ENCODE measurements at places on chromosomes 1 and 21. TPM values are rescaled to one million over a fixed set of nuclear protein-coding genes. Genes with fewer than 3 reads are reported as not detected.

GRCh38 chr1:115877511-115877910, 36.6 kb upstream of the NHLH2 start:
- no peak for DNase-seq

DNA sequence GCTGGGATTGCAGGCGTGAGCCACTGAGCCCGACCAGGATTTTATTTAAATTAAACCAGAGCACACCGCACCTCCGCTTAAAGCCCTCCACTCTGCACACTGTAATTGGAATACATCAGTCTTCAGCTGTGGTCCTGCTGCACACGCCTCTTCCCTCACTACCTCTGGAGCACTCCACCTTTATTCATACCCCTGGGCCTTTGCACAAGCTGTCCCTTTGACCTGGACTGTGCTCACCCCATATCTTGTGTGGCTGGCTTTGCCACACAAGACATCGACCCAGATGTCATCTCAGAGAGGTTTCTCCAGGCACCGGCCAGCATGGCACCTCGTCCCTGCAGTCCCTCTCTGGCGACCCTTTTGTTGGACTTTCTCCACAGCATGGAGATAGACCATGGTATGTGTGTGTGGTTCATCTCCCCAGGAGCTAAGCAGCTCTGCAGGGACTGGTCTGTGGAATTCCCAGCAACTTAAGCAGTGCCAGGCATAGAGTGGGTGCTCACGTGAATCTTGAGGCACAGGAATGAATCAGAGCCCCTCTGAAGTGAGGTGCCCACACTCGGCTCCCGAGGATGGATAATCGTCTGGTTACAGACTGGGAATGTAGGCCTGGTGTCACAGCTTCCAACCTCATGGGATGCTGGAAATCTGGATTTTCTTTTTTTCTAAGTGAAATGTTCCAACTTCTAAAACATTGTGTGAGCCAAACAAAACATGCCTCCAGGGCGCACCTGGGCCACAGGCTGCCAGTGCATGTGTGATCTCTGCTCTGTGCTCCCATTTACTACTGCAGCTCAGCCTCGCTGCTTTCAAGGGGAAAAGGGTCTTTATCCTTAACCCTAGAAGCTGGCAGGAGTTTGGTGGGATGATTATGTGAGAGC, 61.9 kb downstream of the EVA1C start:
- peak; percentile 25 for DNase-seq

- DNase-seq, result peak; percentile 68
These were observed 18.8 kb downstream of the KYAT3 start for GRCh38 chr1:88973520-88974137.

GRCh38 chr1:60978421-60979357, 103.7 kb upstream of the NFIA start:
- peak; percentile 67 for DNase-seq

GRCh38 chr1:161117759-161118581, at the start of the genes NIT1 and PFDN2:
Gene NIT1, plus strand, starts transcription at chr1:161118105. Its CDS starts 72 bp downstream, at chr1:161118177.
Gene PFDN2, minus strand, starts transcription at chr1:161118037. Its CDS starts 11 bp downstream, at chr1:161118026.
- peak; percentile 87 for DNase-seq

- peak; percentile 47 for DNase-seq
These were observed 9.3 kb downstream of the AHCYL1 start for GRCh38 chr1:109993885-109994284.

GRCh38 chr1:210565306-210565705, 236.6 kb downstream of the HHAT start:
- DNase-seq, result no peak

DNA sequence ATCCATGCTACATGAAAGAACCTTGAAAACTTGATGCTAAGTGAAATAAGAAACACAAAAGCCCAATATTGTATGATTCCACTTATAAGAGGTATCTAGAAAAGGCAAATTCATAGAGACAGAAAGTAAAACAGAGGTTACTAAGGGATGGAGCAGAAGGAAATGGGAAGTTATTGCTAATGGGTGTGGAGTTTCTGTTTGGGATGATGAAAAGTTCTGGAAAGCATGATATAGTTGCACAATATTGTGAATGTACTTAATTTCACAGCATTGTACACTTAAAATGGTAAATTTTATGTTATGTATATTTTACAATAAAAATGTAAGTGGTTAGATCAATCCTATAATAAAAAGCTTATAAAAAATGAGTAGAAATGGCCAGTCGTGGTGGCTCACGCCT, 1.6 kb upstream of the NECAP2 start:
- DNase-seq, result no peak

DNA sequence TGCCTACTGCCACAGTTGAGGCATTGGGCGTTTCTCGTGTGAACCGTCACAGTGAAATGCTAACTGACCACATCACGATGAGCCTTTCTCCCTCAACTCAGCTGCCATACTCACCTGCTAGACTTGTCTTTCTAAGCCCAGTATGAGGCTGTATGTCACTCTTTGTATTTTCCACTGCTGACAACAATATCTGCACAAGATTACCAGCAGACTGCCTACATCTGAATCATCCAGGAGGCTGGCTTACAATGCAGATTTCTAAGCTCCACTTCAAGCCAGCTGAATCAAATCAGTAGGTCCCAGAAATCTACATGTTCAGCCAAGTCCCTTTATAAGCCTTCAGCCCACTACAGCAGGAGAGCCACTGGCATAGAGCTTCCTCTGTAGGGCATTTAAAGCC, 355.0 kb upstream of the DUSP10 start:
- DNase-seq, result peak; percentile 43

DNA sequence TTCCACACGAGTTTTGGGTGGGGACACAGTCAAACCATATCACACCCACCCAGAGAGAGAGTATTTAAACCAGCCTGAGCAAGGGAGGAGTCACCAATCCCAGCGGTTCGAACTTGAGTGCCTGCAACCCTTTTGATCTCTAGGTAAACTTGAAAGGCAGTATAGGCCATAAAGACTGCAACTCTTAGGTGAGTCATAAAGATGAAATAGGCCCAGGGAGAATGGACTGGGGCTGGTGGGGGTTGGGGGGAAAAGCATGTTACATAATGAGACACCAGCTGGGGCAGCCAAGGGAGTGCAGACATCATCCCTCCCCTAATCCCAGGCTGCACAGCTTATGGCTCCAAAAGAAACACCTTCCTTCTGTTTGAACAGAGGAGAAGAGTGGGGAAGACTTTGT, 99.8 kb upstream of the LHX8 start:
- DNase-seq, result no peak

- DNase-seq, result peak; percentile 84
These were observed 361.1 kb downstream of the TGFB2 start for GRCh38 chr1:218705911-218706893.

- no peak for DNase-seq
These were observed 73.4 kb downstream of the UCK2 start for GRCh38 chr1:165900576-165901380.

DNA sequence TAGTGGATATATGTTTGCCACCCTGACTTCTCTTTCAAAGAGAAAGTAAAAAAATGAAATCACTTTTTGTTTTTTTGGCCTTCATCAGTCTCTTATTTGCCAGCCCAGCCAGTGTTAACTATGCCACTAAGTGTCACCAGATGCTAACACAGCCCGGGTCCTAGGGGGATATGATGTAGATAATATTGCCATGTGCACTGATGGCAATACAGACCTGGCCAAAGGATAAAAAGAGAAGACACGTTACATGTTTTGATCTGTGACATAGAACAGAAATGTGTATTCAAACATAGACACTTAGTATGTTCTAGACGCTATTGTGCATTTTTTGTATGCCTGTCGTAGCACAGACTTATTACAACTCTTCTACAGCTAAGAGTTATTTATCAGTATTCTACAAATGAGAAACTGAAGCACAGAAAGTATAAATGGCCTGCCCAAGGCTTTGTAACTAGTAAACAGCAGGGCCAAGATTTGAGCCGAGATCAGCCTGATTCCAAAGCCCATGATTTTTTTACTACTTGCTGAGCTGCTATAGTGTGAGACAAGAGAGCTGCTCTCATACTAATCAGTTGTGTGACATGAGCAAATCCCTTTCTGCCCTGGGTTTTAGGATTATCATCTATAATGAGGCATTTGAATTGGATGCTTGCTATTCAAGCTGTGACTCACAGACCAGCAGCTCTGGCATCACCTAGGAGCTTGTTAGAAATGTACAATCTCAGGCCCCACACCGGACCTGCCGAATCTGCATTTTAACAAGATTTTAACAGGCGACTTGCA, 6.3 kb downstream of the LRRC53 start:
- DNase-seq, result no peak

- no peak for DNase-seq
These were observed 161.6 kb upstream of the VAMP3 start for GRCh38 chr1:7609311-7609994.

DNA sequence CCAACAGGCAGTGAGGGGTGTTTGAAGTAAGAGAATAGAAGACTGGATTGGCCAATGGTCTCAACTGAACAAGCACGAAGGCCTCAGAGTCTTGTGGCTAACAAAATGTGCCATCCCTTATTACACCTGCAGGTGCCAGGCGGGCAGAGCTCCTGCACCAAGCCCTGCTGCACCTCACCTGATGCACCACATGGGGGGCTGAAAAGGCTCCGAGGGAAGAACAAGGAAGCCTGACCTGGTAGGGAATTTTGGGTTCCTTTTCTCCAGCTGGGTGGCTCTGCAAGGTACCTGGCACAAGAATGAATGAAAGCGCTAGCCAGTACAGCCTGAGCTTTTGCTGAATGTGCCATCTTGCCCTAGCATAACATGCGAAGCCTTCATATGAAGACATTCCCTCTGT, 9.7 kb downstream of the HSD3B1 start:
- DNase-seq, result no peak

- DNase-seq, result no peak
These were observed 11.3 kb downstream of the RPAP2 start for GRCh38 chr1:92310185-92310597.

GRCh38 chr1:45550401-45551351, at the start of gene AKR1A1:
Gene AKR1A1, plus strand, starts transcription at chr1:45550826. Its CDS starts 10,969 bp downstream, at chr1:45561795.
- DNase-seq, result peak; percentile 85

GRCh38 chr1:23718482-23718881, 24.8 kb upstream of the ELOA start:
- peak; percentile 39 for DNase-seq

GRCh38 chr1:111961773-111962565, 27.5 kb downstream of the KCND3 start:
- DNase-seq, result no peak

- DNase-seq, result peak; percentile 55
These were observed 61.2 kb upstream of the MCOLN3 start for GRCh38 chr1:85109475-85109874.

DNA sequence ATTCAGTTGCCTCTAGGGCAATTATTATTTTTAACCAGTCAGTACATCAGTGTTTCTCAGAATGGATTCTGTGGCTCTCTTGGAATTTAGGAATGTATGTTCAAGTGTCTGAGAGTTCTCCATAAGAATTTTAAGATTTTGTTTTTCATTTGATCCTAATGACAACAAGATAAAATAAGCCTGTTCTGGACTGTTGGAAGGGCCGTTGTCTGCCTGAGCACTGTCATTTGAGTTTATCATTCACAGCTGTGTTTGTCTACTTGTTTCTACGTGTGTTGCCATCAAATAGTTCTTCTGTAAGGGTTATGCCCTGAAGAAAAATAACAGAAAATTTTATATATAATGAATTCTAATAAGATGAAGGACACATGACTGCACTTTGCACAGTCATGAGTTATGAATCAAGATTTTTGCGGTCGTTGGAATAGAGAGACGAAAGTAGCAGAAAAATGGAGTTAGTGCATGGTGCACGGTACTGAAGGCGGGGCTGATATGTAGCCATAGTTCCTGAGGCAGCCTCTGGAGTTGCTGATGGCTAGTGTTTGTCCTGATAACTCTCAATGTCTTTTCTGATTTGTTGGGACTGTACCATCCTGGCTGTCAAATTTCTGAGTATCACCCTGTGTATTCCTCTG, 92.5 kb downstream of the NOS1AP start:
- DNase-seq, result no peak

DNA sequence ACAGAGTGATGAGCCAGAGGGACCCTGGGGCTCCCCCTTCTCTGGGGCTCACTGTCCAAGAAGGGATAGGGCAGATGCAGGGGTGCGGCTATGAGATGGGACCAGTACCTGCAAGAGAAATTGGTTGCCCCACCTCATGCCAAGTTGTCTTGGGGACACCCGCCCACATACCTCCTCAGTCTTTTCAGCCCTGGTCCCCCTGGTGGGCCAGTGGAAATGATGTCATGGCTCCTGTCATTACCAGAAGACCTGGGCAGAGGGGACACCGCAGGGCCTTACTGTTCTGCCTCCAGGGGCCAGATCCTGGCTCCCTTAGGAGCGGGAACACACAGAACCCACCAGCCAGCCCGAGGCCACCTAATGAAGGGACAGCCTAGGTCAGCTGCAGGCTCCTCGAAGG, 63.2 kb downstream of the CDK18 start:
- DNase-seq, result no peak

- peak; percentile 95 for DNase-seq
These were observed 113.5 kb downstream of the OMA1 start for GRCh38 chr1:58432851-58433668.

GRCh38 chr1:17826165-17826488, 71.0 kb downstream of the ACTL8 start:
- DNase-seq, result peak; percentile 27

GRCh38 chr21:25528515-25528914, 78.8 kb downstream of the MRPL39 start:
- no peak for DNase-seq

DNA sequence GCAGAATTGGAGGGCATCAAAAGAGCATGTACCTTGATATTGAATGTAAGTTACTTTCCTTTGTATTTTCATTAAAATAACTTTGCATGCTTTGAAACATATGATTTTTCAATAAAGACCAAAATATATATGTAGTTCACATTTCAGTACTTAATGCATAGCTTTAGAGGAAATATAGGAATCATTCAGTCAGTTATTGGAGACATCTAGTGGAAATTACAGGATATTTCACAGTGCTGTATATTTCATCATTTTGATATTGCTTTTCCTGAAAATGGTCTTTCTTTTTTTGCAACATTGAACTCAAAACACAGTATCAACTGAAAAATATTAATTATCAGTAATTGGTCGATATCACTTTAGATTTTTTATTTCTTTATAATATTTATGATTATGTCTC, 375.8 kb downstream of the NCAM2 start:
- DNase-seq, result no peak

DNA sequence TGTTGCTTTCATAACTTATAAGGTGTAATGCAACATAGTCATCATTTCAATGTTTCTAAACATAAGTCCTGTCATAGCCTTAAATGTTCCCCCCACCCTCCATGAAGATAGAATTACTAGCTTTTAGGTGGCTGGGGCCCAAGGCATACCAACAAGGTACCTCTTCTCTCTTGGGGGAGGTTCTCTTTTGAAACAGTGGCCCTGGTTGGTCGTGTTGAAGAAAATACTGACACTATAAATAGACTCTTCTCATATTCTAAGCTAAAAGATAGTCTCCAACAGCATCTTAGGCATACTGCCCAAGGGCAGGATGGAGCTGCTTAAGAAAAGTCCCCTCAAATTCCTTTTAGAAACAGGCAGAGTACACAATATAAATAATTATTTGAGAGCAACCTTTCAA, 255.0 kb downstream of the FAF1 start:
- DNase-seq, result no peak

Gene TIAM1
- 0.94 TPM for polyA plus RNA-seq

Gene HMCN1
- 5.6 TPM for polyA plus RNA-seq

Gene GJA8
- not detected for polyA plus RNA-seq

Gene IFNAR2
- polyA plus RNA-seq, result 24.3 TPM

Gene AVPR1B
- polyA plus RNA-seq, result not detected

Gene SASS6
- polyA plus RNA-seq, result 0.79 TPM

Gene SLAMF9
- not detected for polyA plus RNA-seq

Gene TMEM81
- polyA plus RNA-seq, result 2.1 TPM

Gene RNF223
- polyA plus RNA-seq, result not detected

Gene CYP4A11
- not detected for polyA plus RNA-seq

Gene GNAT2
- polyA plus RNA-seq, result 0.22 TPM
